ENCODE measurements at places on chromosomes 1 and 21.

- peak; percentile 10 for DNase-seq
Observed at GRCh38 chr1:24786191-24786590, 40.9 kb downstream of the CLIC4 start.

- no peak for DNase-seq
Observed at GRCh38 chr1:177173976-177174375, 3.2 kb downstream of the BRINP2 start.

DNA sequence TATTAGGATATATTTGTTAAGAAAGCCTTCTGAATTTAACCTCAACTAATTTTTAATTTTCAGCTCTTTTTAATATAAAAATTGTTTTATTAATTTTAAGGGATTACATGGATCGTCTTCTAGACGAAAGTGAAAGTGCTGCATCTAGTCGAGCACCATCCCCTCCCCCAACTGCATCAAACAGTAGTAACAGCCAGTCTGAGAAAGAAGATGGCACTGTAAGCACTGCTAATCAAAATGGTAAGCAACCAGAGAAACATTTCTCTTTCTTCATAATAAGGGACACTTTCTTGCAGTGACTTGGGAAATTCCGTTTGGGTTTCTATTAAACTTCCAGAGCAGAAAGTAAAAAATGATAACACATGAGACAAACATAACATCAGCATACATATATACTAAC lies 56.9 kb downstream of the MIER1 start:
- DNase-seq, result peak; percentile 26

- DNase-seq, result no peak
Observed at GRCh38 chr1:220876511-220877376, 2.5 kb upstream of the HLX start.

DNA sequence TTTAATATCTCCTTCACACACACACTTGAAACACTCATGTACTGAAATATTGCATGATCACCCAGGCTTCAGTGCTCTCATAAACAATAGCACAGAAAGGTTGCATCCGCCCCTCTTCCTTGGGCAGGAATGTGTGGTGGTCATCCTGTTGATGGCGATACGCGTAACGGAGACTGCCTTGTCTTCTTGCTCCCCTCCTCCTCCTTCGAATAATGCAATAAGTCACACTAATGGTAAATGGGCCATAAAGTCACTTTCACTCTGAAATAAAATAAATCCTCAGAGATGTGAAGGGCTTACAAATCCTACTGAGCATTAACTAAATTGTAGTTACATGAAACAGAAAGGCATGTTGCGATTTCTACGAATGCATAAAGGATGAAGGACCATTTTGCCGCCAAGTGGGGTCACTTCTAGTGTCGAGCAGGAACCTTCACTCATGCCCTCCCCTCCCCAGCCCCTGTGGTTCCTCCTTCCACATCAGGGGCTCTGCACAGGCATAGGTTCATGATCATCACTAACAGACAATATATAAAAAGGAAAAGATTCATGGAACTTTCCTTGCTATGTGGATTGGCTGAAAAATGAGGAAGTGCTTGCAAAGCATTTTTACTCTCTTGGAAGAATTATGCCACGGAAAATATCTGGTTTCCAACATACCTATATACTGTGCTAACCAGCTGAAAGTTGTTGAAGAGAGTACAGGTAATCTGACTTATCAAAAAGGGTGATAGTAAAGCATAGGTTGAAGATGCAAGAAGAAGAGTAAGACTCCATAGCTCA lies 1.2 kb upstream of the PGBD5 start:
- DNase-seq, result no peak

DNA sequence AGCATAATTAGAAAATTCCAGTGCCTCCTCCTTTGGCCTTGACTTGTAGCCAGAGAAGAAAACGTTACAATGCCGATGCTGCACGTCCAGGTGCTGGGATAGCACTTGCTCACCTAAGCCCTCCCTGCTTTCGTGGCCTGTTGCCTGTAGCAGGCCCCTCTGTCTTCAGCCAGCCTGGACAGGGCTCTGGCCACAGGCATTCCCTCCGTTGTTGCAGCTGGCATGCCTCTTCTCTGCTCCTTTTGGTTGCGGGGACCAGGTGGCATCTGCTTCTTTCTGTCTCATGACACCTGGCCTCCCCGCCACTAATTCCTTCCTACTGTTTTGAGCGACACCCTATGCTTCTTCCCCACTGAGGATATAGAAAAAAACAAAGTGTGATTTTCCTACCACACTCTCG lies 54.6 kb upstream of the MORC3 start:
- no peak for DNase-seq

GRCh38 chr1:212624976-212625501 lies 16.5 kb downstream of the ATF3 start:
- DNase-seq, result no peak

DNA sequence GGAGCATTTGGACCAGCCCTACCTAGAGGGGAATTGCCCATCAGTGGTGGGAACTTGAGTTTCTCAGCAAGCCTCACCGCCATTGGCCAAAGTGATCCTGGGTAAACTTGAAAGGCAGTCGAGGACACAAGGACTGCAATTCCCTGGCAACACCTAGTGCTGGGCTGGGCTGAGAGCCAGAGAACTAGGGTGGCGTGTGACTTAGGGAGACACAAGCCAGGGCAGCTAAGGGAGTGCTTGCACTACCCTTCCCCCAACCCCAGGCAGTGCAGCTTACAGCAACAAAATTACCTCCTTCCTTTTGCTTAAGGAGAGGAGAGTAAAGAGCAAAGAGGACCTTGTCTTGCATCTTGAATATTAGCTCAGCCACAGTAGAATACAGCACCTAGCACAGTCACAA lies 176.9 kb upstream of the PRMT6 start:
- DNase-seq, result peak; percentile 1

DNA sequence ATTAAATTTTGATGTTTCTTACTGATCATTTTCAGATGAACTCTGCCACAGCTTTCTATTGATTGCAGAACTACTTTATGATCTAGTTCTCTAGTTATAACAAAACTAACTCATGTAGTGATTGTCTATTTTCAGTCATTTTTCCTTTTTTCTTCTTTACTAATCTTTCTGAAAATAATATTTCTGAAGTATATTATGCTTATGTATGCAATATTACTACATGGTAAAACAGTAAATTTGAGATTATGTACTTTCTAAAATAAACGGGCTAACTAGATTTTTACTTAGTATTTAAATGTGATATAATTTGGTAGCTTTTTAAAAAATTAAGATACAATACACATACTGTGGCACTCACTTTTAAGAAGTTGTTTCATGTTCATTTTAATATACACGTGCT lies 7.6 kb downstream of the TSNAX start:
- no peak for DNase-seq

GRCh38 chr1:212699625-212700222 lies at the start of gene BATF3:
Gene BATF3 (minus strand): TSS chr1:212699840. CDS start chr1:212699762, 78 bp downstream.
- DNase-seq, result no peak

DNA sequence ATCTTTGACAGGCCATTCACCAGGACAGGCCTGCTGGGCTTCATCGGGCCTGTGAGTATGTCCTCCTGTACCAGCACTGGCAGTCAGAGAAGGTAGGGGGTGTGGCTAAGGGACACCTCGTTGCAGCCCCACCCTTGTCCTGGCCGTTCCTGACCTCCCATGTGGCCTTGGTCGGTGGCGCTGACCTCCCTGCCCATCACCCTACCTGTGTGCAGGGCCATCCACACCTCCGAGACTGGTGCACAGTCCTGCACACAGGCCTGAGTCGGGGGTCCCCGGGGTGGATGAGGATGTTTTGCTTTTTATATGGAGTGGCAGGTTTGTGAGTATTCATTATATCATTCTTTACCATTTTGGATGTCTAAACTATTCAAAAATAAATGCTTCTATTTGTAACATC lies 59.0 kb downstream of the S100B start:
- DNase-seq, result no peak

GRCh38 chr1:153552335-153552734 lies 3.3 kb upstream of the S100A3 start:
- DNase-seq, result no peak

DNA sequence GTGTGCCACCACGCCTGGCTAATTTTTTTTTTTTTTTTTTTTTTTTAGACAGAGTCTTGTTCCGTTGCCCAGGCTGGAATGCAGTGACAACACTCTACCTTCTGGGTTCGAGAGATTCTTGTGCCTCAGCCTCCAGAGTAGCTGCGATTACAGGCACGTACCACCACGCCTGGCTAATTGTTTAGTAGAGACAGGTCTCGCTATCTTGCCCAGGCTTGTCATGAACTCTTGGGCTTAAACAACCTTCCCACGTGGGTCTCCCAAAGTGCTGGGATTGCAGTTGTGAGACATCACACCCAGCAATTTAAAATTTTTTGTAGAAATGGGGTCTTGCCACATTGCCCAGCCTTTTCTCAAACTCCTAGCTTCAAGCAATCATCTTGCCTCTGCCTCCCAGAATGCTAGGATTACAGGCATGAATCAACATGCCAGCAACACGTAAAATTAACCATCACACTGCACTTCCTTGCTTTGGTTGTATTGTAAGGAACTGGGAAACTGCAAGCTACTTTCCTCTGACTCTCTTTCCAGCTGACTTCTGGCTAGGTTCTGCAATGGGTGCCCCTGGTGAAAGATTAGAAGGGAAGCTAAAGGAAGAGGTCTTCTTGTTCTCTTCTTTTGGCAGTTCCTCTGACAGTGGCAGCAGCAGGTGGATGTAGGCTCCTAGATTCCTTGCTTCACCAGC lies 13.9 kb upstream of the IL6R start:
- DNase-seq, result no peak

- no peak for DNase-seq
Observed at GRCh38 chr1:116981521-116982037, 20.0 kb upstream of the CD101 start.

DNA sequence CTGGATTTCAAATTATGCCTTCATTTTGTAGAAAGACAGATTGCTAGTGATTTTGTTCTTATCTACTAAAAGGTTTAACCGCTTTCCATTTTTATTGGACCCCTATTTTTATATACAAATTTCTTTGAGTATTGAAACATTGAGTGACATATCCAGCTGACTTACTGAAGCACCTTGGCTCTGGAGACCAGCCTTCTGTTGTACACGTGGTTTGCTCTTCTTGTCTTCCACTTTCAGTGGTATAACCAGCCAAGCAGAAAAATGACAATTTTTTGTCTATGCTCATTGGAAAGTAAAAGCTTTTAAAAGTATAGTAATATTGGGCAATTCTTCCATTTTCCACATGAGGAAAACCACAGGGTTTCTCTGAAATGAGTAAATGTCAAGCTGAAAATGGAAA lies 4.4 kb downstream of the F13B start:
- DNase-seq, result no peak

DNA sequence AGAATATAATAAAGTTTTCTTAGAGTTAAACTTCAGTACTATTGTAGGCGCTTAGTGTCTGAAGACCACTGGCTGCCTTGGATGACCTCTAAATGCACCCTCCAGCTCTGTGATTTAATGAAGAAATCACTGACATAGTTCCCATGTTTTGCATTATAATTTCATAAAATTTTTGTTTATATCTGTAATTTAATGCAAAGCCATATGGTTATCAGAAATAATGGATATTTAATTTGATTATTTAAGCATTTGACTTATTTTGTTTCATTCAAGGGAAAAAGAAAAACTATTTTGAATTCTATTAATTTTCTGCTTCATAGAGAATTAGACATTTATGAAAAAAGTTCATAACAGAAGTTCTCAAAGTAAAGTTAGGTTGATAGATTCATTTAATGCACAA lies 18.6 kb downstream of the CRB1 start:
- DNase-seq, result no peak

- no peak for DNase-seq
Observed at GRCh38 chr1:112060261-112060660, 70.8 kb upstream of the KCND3 start.

DNA sequence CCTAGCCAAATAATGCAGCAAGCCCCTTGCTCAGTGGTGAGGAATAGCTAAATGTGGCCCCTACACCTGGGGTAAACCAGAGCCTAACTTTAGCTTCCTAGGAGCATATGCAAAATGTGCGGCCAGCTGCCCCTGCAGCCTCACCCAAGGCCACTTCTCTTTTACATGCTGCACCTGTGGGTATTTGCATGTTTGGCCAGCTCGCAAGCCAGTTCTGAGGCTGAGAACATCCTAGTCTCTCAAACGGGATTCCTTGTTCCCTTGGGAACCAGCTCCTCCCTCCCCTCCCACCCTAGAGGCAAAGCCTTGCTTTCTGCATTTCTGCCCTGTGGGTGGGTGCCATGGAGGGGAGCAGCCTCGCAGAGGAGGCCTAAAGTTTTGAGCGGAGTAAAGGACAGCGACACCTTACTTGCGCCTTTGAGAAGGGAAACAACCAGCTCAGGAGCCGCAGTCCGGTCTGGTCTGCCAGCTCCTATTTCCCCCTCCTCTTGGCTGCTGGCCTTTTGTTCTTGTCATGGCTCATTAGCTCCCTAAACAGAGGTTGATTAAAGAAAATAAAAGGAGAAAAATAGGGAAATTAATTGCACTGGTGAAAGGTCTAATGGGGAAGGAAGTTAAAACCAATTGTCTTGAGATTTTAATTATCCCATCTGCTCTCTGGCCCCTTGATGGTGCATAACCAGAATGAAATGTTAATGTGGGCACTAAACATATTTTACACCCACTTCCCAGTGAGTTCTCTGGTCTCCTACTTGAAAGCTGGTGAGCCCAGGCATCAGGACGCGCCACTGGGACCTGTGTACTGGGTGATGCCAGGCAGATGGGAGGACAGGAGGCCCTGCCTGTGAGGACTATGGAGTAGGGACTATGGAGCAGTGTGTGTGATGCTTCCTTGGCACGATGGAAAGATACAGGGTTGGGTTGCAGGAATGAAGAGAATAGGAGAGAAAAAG lies 68.7 kb downstream of the TEX35 start:
- DNase-seq, result no peak

DNA sequence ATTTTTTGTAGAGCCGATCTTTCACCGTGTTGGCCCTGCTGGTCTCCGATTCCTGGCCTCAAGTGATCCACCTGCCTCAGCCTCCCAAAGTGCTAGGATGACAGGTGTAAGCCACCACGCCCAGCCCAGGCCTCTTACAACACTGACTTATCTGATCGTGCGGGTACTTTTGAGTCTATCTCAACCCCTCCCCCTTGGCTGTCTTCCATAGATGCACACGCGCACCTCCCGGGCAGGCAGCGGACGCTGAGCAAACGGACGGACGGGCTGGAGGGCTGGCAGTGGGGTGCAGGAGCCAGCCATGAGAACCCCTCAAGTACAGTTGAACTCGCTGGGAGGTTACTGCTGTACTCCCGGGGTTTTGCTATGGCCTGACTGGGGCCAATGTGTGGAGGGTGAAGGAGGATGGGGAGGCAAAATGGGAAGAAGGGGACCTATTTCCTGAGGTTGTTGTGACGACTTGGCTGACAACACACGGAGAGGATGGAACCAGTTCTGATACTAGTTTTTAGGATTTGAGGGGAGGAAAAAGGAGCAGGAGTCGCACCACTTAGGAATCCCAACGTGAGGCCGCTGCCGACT lies 959 bp downstream of the CD58 start:
- no peak for DNase-seq

DNA sequence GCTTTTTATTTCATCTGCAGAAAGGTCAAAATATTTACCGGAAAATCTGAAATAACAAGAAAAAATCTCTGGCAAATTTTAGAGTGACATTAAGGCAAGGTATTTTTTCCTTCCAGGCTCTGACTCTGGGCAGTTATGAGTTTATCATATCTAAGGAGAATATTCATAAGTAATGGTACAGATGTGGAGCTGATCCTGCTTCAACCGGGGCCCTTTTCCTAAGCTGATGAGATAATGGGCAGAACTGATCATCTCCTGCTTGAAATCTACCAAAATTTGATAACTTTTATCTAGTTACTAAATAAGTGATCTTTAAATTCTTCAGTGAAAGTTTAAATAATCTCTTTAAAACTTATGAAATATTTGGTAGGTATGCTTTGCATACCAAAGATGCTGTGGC lies 211.6 kb downstream of the COL11A1 start:
- no peak for DNase-seq

GRCh38 chr1:113153116-113153803 lies 80.3 kb downstream of the LRIG2 start:
- DNase-seq, result no peak

GRCh38 chr1:47351305-47351704 lies 17.7 kb downstream of the CMPK1 start:
- DNase-seq, result peak; percentile 37
